ENCODE measurements at places on chromosomes 11 and 22.

DNA sequence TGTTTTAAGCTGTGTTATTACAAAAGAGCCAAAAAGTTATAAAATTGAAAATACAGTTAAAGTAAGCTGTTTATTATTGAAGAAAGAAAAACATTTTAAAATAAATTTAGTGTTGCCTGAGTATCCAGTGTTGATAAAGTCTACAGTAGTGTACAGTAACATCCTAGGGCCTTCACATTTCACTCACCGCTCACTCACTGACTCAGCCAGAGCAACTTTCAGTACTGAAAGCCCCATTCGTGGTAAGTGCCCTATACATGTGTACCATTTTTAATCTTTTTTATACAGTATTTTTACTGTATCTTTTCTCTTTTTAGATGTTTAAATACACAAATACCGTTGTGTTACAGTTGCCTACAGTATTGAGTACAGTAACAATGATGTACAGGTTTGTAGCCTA lies 35.0 kb downstream of the POLD3 start:
- DNase-seq: no peak

- no peak for DNase-seq
These were observed 2.3 kb upstream of the SYVN1 start for GRCh38 chr11:65136515-65137096.

DNA sequence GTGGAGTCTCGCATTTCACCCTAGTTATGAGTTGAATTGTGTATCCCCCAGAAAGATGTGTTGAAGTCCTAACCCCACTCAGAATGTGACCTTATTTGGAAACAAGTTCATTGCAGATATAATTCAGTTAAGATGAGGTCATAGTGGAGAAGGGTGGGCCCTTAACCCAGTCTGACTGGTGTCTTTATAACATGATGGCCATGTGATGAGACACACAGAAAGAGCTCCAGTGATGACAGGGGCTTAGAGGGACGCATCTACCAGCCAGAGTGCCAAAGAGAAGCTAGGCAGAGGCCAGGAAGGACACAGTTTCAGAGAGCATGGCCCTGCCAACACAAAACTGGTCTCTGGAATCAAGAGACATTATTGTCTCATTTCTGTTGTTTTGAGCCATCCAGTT lies 50.3 kb downstream of the LARGE1 start:
- DNase-seq: no peak

- no peak for DNase-seq
These were observed 59.9 kb downstream of the BBOX1 start for GRCh38 chr11:27100534-27100933.

GRCh38 chr22:46241396-46242007 lies 8.6 kb downstream of the CDPF1 start:
- no peak for DNase-seq

GRCh38 chr11:46208803-46209202 lies 68.7 kb upstream of the CREB3L1 start:
- no peak for DNase-seq

DNA sequence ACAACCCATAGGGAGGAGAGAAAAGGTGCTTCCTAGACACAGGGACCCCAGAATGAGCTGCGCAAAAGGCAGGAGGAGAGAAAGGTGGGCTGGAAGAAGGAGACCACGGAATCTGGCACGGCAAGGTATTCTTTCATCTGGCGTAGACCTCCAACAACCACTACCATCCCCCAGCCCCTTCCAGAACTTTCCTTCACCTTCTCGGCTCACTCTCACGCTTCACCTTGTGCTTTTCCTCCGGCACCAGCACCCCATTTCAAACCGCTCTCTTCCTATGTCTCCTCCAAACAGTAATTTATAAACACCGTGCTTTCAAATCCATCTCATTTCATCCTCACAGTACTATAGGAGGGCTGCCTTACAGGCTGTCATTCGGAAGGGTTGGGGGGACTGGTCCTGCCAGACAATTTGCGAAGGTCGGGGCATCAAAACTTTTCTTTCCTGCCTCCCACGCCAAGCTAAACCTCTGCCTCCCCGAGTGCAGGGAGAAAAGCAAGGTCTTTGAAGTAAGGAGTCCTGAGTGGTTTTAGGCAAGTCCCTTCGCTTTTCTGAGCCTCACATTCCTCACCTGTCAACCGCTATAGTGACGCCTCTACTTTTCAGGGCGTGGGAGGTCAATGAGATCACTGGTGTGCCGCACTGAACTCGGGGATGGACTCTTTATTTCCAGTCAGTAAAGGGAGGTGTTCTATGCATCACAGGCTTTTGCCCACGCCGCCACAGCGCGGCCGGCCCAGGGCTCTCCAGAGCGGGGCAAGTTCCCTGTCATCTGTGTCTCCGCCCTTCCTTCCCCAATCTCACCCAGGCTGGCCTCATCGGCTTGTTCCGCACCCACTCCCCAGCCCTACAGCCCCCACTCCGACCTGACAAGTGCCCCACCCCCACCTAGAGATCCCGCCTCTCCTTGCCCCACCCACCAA lies 800 bp downstream of the KCTD21 start:
- no peak for DNase-seq

DNA sequence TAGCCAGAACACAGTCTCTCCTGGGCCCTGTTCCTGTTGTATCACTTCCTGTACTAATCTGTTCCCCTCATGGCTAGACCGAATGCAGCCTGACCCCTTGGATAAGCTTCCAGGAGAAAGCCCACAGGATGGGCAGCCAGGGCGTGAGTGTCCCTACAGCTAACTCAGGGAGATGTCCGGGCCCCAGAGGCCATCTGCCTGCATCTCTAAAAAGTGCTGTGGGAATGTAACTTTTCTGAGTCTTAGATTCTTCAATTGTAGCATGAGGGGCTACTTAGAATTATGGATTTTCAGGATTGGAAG lies 7.7 kb upstream of the MALAT1 start:
- DNase-seq: no peak
